NCI-H526 treated with DMSO at 0.1 percent for 48 hours (cell line): ENCODE measurements at places on chromosomes 4 and X.

GRCh38 chrX:136261321-136261720, 10.1 kb upstream of the MAP7D3 start:
- DNase-seq, result no peak

- peak; percentile 64 for DNase-seq
Observed at GRCh38 chr4:2962614-2963174, 512 bp downstream of the NOP14 start.

- DNase-seq, result no peak
Observed at GRCh38 chrX:15398874-15399273, 14.7 kb upstream of the VEGFD start.

GRCh38 chrX:130172127-130172845, 524 bp downstream of the RAB33A start:
- peak; percentile 21 for DNase-seq

GRCh38 chr4:7063362-7063761, 4.5 kb downstream of the GRPEL1 start:
- no peak for DNase-seq

DNA sequence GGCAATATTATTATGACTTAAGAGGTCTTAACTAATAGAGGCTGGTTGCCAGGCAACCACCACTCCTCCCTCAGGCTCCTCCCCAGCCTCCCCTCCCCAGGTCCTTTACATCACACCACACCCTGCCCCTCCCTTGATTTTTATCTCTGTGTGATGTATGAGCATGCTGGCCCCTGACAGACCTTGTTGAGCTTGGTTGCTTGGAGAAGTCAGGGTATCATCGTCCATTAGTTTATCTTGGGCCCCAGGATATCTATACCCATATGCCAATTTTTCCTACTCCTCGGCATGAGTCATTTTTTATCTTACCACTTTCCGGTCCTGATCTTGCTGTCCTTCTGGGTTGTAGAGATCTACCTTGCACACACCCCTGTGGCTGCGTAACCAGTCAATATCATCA, 2.5 kb downstream of the AKAP4 start:
- DNase-seq, result no peak

- DNase-seq, result no peak
Observed at GRCh38 chr4:80187677-80188076, 9.6 kb upstream of the PRDM8 start.

GRCh38 chr4:996997-997374, 3.8 kb upstream of the SLC26A1 start:
- DNase-seq, result no peak

GRCh38 chr4:53378171-53378482, 686 bp downstream of the FIP1L1 start:
- DNase-seq, result no peak

DNA sequence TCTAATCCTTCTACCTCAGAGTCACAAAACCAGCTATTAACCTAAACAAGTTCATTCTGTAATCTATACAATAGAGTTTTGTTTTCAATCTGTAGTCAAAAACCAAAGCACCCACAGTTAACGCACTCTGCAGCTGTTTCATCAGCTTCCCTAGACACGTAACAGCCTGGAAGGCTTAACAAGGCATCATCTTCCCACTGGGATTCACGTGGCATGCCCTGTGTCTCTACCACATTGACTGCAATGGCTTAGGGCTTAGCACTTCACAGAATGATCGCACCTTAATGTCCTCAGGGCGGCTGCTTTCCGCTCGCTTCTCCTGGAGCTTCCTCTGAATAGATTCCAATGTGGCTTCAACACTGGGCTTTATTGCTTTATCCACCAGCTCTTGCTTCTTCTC, 49.7 kb upstream of the NAP1L5 start:
- no peak for DNase-seq

- no peak for DNase-seq
Observed at GRCh38 chr4:128353791-128354190, 66.2 kb upstream of the PGRMC2 start.

- no peak for DNase-seq
Observed at GRCh38 chrX:31297881-31298280, 226.0 kb upstream of the FTHL17 start.

DNA sequence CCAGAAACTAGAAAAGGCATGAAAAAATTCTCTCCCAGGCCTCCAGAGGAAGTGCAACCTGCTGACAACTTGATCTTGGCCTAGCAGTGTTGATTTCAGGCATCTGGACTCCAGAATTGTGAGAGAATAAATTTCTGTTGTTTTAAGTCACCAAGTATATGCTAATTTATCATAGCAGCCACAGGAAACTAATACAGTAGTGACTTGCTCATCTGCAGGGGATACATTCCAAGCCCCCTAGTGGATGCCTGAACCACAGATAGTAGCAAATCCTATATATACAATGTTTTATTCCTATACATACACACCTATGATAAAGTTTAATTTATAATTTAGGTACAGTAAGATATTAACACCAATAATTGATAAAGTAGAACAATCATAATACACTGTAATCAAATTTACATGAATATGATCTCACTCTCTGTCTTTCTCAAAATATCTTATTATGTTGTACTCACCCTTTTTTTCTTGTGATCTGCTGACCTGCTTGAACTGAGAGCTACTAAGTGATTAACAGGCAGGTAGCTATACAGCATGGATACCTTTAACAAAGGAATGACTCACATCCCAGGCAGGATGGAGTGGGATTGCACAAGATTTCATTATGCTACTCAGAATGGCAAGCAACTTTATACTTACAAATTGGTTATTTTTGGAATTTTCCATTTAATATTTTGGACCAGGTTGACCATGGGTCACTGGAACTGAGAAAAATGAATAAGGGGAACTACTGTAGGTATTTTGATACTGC, 501.1 kb downstream of the KCNIP4 start:
- DNase-seq, result no peak

GRCh38 chr4:66629927-66630326, 915.4 kb downstream of the CENPC start:
- DNase-seq, result no peak

GRCh38 chr4:81512757-81513501, 41.2 kb upstream of the RASGEF1B start:
- no peak for DNase-seq

- DNase-seq, result peak; percentile 35
Observed at GRCh38 chr4:54093324-54094240, 6.4 kb upstream of the GSX2 start.

- DNase-seq, result no peak
Observed at GRCh38 chr4:6270636-6271121, 1.0 kb downstream of the WFS1 start.

DNA sequence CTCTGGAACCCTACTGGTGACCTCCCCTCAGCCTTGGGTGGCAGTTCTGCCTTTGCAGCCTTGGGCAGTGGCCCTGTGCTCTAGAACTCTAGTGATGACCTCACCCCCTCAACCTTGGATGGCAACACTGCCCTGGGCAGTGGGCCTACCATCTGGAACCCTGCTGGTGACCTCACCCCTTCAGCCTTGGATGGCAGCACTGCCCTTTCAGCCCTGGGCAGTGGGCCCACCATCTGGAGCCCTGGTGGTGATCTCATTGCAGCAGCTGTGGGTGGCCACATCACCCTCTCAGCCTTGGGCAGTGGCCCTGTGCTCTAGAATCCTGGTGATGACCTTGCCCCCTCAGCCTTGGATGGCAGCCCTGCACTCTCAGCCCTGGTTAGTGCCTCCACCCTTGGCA, 129.3 kb downstream of the RBMX2 start:
- DNase-seq, result no peak

GRCh38 chr4:28822163-28822562, 1898.0 kb upstream of the PCDH7 start:
- no peak for DNase-seq

DNA sequence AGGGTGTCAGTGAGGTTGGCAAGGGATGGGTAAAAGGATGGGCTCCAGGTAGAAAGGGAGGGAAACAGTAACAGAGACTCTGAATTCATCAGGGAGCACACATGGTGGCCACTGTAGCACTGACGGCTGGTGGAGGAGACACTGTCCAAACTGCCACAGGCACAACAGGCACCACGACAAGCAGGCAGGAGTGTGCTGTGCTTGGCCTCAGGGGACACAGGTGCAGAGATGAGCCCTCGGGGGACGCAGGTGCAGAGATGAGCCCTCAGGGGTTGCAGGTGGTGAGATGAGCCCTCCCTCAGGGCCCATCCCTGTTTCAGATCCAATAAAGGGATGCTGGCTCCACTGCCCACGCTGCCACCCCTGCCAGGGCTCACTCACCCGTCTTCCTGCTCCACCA, 7.6 kb downstream of the PDE6B start:
- no peak for DNase-seq

DNA sequence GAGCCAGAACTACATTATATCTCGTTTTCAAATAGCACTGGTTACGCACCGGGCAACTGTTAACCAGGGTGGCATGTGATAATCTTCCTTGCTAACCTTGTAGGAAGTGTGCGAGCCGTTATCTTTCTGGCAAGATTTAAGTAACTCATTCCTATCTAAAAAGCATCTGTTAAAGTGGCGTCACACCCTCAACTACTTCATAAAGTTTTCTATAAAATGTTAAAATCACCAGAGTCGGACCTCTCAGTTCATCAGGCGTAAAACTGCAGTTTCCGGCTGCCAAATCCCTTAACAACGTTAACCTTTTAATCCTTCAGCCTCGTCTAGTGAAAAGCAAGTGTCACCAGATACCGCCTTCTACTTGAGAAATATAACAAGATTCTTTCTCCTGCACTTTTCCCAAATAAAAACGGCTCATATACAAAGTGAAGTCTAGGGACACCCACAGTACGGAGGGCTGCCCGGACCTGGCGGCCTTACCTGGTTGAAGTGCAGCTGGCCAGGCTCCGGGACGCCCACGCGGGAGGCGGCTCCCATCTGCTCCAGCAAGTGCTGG, 1.2 kb downstream of the SLC39A8 start:
- DNase-seq, result no peak

DNA sequence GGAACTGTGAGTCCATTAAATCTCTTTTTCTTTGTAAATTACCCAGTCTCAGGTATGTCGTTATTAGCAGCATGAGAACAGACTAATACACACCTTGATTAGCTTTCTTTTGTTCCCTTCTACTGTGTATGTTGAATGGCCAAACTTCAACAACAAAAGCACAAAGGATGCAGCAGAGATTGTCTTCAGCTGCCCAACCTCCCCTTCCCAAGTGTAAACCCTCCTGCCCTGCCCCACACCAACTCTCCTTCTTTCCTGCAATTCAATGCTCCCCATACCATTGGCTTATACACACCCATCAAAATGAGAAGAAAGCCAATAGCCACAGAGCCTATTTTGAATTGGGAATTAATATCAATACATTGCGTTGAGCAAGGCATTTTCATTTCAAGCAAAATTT, 27.8 kb downstream of the ANOS1 start:
- no peak for DNase-seq

GRCh38 chrX:1391370-1391706, 575 bp downstream of the SLC25A6 start:
- DNase-seq, result no peak

DNA sequence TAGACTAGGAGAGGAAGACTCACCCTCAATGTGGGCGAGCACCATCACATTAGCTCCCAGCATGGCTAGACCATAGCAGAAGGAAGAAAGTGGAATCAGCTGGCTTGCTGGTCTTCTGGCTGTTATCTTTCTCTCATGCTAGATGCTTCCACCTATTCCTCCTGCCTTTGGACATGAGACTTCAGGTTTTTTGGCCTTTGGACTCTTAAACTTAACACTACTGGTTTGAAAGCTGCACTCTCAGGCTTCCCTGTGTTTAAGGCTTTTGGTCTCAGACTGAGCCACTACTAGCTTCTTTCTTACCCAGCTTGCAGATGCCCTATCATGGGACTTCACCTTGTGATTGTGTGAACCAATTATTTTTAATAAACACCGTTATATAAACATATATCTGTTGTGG, 39.0 kb upstream of the UGT2B4 start:
- DNase-seq, result no peak

DNA sequence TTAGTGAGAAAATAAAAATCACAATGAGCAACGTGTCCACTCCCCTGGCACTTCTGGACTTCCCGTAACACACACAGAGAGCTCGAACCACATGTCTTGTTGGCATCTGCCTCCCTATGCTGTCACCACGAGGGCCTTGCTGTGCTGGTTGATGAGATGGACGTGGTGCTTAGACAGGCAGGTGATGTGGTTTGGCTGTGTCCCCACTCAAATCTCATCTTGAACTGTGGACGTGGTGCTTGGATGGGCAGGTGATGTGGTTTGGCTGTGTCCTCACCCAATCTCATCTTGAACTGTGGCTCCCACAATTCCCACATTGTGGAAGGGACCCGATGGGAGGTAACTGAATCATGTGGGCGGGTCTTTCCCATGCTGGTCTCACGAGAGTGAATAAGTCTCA, 40.0 kb downstream of the FGFRL1 start:
- DNase-seq, result no peak

GRCh38 chrX:108138814-108139702, 47.5 kb downstream of the ATG4A start:
- DNase-seq, result no peak

- DNase-seq, result no peak
Observed at GRCh38 chr4:59920416-59920815, 1279.7 kb upstream of the ADGRL3 start.

- DNase-seq, result no peak
Observed at GRCh38 chrX:150676221-150676620, 17.0 kb upstream of the MTMR1 start.

- no peak for DNase-seq
Observed at GRCh38 chr4:53816561-53816960, 225.3 kb upstream of the LNX1 start.

- DNase-seq, result no peak
Observed at GRCh38 chr4:82776925-82777542, 21.6 kb downstream of the SCD5 start.

DNA sequence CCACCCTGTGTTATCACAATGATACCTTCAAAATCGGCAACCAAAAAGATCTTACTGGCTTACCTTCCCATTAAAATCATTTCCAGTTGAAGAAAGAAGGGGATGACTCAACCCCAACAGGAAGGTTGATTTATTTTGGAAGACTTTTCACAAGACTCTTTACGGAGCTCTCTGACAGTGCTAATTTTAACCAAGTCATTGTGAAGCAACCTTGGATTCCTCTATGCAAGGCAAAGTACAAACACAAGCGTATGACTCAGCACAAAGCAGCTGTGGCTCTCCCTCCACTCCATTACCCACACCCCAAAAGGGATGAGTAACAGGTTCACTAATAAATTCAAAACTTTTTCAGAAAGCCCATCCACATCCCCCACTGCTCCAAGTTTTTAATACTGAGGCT, 213.8 kb upstream of the FGF13 start:
- DNase-seq, result no peak

DNA sequence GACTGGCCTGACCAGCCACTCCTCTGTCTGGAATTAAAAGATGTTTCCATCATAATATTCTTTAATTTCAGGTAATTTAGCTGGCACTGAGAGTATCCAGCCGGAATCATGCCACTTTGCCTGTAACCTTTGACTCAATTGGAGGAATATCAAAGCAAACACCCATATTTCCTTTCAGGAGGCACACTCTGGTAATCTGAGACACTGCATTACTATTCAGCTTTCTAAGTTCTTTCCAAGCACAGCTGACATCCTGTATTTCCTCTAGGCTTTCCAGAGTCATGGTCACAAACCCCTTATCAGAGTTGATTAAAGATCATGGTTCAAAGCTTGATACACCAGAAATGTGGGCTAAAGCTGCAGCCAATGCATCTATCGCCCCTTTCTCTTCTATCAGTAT, 29.3 kb downstream of the INTS12 start:
- no peak for DNase-seq
